ENCODE measurements at places on chromosomes 4 and X. TPM values are rescaled to one million over a fixed set of nuclear protein-coding genes. Genes with fewer than 3 reads are reported as not detected.

ARAP2 gene
- 45.4 TPM for total RNA-seq

KLHL34 gene
- total RNA-seq, result 0.33 TPM

MED28 gene
- total RNA-seq, result 55.5 TPM

SOX3 gene
- not detected for total RNA-seq

- H3K4me1 ChIP-seq, result peaks cover 2% of the 10 kb centered on the region
- peak; percentile 61 for DNase-seq
- H3K4me3 ChIP-seq, result no peak overlapping the region
- no peaks in the 10 kb centered on the region for H3K27me3 ChIP-seq
- H3K27ac ChIP-seq, result no peak overlapping the region
Measured at GRCh38 chrX:6021316-6022091, 207.2 kb downstream of the NLGN4X start.

GRCh38 chr4:88054901-88055300 is 47.5 kb downstream of the PKD2 start:
- H3K4me1 ChIP-seq, result peaks cover 4% of the 10 kb centered on the region
- peaks cover 18% of the 10 kb centered on the region for H3K36me3 ChIP-seq
- H3K4me3 ChIP-seq, result no peak overlapping the region
- DNase-seq, result no peak

DNA sequence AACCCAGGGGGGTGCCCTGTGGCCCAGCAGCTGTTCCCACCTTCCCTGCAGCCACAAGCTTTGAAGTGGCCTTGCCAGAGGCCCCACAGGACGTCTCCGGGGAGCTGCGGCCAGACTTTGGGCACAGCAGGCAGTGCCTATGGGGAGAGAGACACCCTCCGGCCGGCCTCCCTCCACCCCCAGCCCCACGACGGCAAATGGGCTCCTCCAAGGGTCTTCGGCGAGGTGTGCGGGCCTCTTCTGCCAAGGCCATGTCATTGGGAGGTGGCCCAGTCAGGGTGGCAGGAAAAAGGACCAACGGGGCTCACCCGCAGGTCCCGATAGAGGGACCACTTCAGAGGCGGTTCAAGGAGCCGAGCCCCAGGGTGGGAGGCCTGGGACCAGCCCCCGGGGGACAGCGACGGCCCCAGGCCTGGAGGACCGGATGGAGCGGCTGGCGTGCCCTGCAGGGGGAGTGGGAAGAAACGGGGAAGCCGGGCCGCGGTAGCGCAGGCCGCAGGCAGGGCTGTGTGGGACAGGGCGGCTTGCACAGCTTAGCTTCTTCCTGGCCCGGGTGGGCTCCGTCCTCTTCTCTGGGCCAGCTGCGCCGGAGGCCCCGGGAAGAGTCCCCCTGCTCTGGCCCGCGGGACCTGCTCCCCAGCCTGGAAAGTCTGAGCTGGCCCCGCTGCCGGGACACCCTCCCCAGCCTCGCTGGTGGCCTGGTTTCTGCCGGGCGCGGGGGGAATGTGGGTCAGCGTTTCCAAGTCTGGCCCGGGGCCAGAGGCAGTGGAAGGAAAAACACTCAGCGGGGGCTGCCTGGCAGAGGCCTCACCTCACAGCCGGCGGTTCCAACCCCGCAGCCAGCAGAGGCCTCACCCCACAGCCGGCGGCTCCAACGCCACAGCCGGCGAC is 21.9 kb upstream of the SPON2 start:
- no peaks in the 10 kb centered on the region for H3K27me3 ChIP-seq
- DNase-seq, result no peak
- no peak overlapping the region for H3K27ac ChIP-seq
- H3K4me1 ChIP-seq, result peaks cover 11% of the 10 kb centered on the region

DNA sequence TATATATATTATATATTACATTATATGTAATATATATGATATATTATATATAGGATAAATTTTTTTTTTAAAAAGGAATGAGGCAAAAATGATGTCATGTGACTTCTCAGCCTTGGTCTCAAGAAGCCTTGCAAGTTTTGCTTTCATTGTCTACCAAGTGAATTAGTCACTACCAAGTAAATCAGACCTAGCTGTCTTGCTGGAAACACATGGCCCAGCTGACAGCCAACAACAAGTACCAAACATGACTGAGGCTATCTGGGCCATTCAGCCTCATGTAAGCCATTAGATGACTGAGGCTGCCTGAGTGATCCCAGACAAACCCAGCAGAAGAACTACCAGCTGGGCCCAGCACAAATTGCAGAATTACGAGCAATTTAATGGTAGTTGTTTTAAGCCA is 44.9 kb downstream of the HAND2 start:
- no peak overlapping the region for H3K27ac ChIP-seq
- DNase-seq, result peak; percentile 70
- H3K4me3 ChIP-seq, result no peak overlapping the region
